ENCODE measurements at places on chromosomes 12 and 14.

GRCh38 chr14:88228522-88229236, 94.4 kb downstream of the KCNK10 start:
- DNase-seq: no peak

GRCh38 chr12:49519574-49519936, 19.3 kb upstream of the KCNH3 start:
- DNase-seq: no peak

- no peak for DNase-seq
These were observed 228.0 kb downstream of the NELL2 start for GRCh38 chr12:44647917-44648690.

DNA sequence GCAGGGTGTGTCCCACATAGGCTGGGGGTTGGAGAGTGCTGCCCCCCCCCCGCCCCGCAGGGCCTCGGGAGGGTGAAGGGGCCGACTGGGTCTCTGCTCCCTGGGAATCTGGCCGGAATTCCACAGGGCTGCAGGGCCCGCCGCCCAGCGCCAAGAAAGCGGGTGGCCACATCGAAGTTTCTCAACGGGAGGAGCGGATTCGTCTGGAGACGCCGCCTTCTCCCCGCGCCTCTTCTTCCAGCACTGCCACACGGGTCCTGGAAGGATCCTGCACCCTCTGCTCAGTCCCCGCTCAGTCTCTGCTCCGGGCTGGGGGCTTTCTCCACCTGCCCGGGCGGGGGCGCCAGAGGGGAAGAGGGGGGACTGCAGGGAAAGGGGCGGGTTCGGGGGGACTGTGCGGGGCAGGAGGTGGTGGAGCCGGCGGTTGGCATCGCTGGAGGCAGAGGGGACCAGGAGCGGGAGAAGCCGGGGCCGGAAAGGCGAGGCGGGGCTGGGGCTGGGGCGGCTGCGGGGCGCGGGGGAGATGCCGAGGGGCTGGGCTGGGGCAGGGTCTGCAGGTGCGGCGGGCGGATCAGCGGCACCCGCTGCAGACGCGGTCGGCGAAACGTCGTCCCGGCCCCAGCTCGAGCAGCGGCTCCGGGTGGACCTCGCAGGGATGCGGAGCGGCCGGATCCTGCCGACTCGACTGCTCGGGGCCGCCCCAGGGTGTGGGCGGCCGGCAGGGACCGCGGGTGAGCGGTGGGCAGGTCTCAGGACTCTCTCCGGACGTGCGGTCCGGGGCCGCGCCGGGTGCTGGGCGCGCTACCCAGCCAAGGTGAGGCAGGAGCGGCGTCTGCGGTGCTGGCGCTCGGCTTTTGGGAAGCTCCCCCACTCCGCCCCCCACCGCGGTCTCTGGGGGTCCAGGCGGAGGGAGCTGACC, 811.4 kb upstream of the TMEM132C start:
- DNase-seq: no peak

GRCh38 chr14:60514378-60514740, 5.4 kb downstream of the SIX6 start:
- no peak for DNase-seq

DNA sequence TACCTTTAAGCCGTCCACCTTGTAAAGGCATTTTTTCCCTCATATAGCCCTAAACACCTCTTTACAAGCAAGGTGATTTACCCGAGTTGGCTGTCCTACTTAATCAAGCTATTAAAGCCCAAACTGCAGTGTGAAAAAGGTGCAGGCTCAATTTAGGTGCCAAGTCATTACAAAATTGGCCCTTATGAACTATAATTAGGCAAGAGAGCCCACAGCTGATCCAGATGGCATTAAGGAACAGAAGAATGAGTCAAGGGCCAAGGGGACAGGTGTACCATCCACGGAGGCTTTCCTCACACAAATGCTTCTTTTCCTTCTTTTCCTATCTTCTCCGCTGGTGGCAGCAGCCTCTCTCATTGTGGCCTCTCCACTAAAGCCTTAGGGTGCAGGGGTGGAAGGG, 90.5 kb downstream of the TTC8 start:
- no peak for DNase-seq

- DNase-seq: no peak
These were observed 625.5 kb downstream of the DIO2 start for GRCh38 chr14:79585845-79586244.

DNA sequence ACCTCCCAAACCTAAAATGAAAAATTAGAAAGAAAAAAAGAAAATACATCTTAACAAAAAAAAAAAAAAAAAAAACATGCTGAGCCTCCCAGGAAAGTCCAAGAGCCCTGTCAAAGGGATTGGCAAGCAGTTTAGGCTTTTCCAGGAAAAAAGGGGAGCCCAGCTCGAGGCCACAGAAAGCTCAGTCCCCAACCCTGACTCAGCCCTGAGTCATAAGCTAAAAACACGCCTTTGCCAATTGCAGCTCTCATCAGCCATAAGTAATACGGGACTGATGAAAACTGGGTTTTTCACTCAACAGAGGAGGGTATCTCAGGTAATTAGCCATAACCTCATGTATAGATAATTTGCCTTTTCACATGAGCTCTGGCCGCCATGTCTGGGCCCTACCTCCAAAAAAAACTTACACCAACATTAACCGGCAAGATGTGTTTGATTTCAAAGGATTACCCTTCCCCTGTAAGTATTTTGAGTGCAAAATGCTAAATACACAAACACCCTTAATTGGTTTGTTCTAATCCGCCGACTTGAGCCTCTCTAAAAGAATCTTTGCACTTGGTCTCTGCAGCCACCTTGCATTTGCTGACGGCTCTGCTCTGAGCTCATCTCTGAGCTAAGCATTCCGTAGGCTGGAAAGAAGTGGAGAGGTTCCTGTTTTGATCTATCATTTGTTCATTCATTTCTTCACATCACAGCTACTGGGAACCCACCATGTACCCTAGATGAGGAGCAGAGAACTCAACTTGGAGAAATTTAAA, 319.2 kb downstream of the BCL11B start:
- DNase-seq: no peak
